A549 treated with Hydrocortisone at 1 μM for 4 hours (cell line): ENCODE measurements at places on chromosomes 6 and 20. TPM values are rescaled to one million over a fixed set of nuclear protein-coding genes. Genes with fewer than 3 reads are reported as not detected.

The CFB gene
- 1.7 to 2.3 TPM (median 1.9 TPM) in 5 replicates for total RNA-seq

The CLVS2 gene
- 0.08 to 0.26 TPM (median 0.17 TPM) in 5 replicates for total RNA-seq

The TGM3 gene
- total RNA-seq: 0.06 to 0.12 TPM (median 0.07 TPM) in 4 of 5 replicates, not detected in the other

The IL20RA gene
- total RNA-seq: 0.02 to 0.15 TPM (median 0.05 TPM) in 3 of 5 replicates, not detected in the others

The OXT gene
- not detected in 5 replicates for total RNA-seq

The MAPK14 gene
- 21.9 to 30.1 TPM (median 26.6 TPM) in 5 replicates for total RNA-seq

The KCNG1 gene
- 24.0 to 41.9 TPM (median 29.8 TPM) in 5 replicates for total RNA-seq

The TRIM15 gene
- total RNA-seq: not detected in 5 replicates
